ENCODE measurements at places on chromosomes 3 and 15.

GRCh38 chr3:29185706-29186105 is 95.2 kb upstream of the RBMS3 start:
- no peak for DNase-seq

- no peak for DNase-seq
Observed at GRCh38 chr15:72852273-72852672, 68.7 kb upstream of the ADPGK start.

- DNase-seq: no peak
Observed at GRCh38 chr3:142660893-142661292, 62.9 kb upstream of the TRPC1 start.

- DNase-seq: no peak
Observed at GRCh38 chr3:123819949-123820348, 64.2 kb downstream of the MYLK start.

DNA sequence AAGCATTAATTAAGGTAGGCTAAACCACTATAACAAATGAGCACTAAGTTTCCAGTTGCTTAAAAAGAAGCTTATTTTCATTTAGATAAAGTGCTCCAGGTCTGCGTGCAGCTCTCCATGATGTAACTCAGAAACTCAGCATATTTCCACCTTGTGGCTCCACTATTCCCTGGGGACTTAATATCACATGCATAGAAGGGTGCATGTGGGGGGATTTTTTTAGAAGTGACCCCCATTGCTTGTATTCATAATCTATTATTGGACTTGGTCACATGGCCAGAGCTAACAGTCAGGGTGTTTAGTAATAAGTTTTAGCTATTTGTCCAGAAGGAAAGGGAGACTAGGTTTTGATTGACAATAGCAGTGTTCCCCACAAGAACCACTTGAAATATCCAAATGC is 86.8 kb downstream of the TMCO5A start:
- no peak for DNase-seq

DNA sequence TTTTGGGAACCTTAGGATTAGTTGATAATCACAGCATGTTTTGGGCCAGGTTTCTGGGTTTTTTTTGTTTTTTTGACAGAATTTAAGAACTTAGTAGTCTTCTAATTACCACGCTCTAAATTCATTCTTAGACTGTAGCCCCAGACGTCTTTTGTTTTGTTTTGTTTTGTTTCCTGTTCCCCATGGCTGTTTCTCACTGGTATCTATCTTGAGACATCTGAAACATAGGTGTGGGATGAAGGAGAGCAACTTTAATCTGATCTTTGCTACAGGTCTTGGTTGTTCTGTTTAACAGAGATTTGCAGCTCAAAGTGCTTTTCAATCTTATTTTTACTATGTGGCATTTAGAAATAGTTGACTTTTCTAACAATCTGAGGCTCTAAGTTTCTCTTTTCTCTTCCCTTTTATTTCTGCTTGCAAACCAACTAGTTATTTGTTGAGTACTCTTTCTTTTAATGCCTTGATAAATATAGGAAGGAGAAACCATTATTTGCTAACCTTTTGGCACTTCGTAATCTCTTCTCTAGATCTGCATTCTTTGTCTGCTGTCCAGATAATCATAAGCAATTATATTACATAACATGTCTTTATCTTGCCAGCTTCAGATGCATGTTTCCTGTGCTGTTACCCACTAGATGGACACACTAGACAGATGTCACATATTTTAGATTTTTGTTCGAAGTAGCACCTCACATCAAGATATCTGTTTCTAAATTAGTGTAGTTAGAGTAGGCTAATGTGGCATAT is 40.9 kb downstream of the FBXL2 start:
- DNase-seq: no peak

All from NCI-H187 (cell line).